Cortex of kidney (tissue), 1 donor: ENCODE measurements at places on chromosomes 7 and 10.

DNA sequence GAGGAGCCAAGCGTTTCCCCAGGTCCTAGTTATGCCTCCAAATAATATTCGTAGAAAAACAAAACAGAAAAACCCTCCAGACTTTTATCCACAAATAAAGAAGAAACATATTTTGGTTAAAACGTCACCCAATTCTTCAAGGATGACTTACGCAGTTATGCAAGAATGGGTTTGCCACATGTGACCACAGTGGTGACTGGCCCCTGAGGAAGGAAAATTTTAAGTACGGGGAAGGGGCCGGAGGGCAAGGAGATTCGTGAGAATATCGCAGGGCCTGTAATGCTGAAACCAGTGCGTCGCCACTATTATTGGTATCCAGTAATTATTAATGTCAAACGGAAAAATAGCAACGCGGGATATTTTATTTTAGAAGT lies 537 bp upstream of the MRPS24 start:
- no peak for DNase-seq

DNA sequence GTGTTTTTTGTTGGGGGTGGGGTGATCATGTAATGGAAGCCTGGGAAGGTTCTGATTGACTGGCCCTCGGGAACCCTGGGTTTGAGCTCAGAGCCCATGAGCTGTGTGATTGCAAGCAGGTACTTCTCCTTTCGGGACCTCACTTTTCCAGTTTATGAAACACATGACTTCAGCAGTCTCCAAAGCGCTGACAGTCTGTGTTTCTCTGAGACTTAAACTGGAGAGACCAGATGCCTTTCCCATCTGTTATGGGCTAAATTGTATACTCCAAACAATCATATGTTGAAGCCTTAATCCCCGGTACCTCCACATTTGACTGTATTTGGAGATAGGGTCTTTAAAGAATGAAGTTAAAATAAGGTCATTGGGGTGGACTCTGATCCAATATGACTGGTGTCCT lies 493.6 kb downstream of the GALNT17 start:
- no peak for DNase-seq

- no peak for DNase-seq
These were observed 85.7 kb downstream of the LRGUK start for GRCh38 chr7:134212576-134213546.

- no peak for DNase-seq
These were observed 55.0 kb upstream of the VWDE start for GRCh38 chr7:12458520-12459131.

- no peak for DNase-seq
These were observed 45.1 kb upstream of the ZPBP start for GRCh38 chr7:50138101-50138500.

- DNase-seq = no peak
These were observed 7.4 kb upstream of the SMIM30 start for GRCh38 chr7:113125728-113126127.

DNA sequence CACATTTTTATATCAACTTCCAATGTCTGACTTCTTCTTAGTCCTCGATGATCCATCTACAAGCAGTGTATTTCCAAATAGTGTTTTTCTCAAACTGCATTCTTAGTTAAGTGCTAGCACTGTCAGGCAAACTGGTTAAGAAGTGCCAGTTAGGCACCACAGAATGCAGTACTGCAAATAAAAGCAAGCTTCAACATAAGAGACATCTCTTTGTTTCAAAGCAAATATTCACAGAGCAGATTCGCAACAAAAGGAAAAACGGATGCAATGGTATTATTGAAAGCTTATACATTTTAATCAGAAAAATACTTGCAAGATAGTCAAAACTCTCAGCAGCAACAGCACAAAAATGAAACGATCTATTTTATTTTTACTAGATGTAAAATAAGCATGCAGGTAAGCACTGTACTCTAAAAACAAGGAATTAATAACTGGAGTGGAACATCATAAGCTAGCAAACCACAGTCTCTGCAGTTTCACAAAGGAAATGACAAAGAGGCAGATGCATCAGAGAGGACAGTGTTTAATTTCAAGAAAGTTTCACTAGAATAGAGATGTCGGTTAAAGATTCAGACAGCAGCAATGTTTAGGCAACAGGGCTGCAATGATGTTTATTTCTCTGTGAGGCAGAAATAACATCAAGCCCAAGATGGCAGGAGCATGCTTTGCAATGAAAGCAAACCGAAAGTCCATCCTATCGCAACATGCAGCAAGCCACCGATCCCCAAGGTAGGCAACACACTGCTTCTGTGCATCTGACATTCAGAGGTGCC lies 82.0 kb downstream of the FGFR2 start:
- no peak for DNase-seq

GRCh38 chr7:959271-959670 lies 4.8 kb upstream of the ADAP1 start:
- no peak for DNase-seq

- no peak for DNase-seq
These were observed 10.1 kb downstream of the ITGB8 start for GRCh38 chr7:20340839-20341238.

DNA sequence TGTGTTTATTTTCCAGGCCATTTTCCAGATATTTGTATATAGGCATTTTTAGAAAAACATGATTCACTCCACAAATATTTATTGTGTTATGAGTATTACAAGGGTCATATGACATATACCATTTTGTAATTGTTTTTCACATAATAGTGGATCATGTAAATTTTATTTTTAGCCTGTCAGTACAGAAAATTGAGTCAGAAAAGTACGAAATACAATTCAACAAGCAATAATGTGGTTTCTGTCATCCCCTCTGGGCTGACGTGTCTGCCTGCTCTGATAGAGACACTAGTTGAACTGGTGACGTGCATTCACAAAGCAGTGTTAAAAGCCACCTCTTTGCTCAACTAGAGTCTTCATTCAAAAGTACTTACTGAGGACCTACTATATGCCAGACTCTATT lies 97.9 kb upstream of the STEAP1B start:
- DNase-seq = no peak

GRCh38 chr10:98260350-98260749 lies 7.6 kb downstream of the LOXL4 start:
- no peak for DNase-seq

GRCh38 chr10:78004215-78005026 lies 24.9 kb downstream of the POLR3A start:
- DNase-seq = no peak

- no peak for DNase-seq
These were observed 283.8 kb upstream of the SHH start for GRCh38 chr7:156095908-156096539.

DNA sequence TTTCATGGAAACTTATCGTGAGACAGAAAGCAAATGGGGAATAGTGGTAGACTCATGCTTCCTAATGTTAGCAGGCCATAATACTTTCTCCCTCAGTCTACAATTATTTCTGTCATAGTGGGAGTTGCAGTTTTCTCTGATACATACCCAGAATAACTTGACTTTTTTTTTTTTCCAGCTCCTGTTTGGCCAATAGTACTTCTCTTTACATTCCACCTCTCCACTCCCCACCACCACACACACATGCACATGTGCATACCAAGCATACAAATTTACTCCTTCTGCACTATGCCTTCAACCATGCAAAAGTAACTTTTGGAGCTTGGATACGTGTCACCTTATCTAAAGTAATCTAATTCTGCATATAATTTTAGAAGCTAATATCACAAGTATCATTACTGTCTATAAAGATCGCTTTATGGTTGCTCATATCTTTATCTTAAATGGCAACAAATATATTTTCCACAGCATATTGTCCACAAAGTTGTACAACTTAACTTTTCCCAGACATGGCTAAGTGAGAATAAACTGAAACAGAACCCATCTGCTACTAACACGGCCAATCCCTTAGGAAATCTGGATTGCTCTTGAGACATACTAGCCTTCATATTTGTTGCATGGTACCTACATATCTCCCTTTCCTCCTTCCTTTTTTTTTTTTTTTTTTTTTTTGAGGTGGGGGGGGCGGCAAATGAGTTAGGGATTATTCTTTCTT lies 49.0 kb downstream of the TES start:
- DNase-seq = no peak

DNA sequence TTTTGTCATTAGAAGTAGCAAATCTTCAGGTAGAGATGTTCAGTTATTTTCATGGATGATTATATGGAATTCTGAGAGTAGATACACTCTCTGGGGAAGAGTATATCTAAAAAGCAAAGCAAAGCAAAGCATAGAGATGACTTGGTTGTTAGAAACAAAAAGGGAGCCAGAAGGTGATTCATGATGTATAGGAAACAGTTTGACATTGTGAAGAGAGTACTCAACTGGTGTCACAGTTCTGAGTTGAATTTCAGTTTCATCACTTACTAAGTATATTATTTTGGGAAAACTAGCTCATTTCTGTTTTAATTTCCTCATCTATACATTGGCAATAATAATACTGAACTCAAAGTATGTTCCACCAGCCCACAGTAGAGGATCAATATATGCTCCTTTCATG lies 86.8 kb downstream of the SEMA3C start:
- DNase-seq = no peak

DNA sequence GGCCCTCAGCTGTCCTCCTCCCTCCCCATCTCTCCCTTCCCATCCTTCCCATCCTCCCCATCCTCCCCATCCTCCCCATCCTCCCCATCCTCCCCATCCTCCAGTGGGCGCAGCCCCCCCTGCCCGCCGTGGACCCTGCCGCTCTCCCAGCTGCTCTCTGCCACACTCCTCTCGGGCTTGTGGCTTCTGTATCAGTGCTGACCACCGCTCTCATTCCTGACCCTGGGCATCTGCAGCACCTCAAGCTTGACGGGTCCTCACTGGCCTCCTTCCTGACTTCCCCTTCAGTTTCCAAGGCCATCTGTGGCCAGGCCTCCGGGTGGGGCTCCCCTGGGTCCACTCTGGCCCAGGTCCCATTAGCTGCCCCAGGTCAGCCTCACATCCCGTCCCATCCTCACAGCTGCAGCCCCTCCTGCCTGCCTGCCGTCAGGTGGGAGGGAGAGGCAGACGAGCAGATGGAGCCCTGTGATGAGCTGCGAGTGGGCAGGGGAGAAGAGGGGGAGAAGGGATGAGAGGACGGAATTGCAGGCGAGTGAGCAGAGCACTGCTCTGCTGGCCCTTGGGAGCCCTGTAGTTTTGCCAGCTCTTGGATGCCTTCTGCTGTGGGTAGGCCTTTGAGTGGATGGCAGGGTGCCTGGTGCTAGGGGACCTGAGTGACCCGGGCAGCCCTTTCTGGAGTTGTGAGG lies 35.7 kb downstream of the LHPP start:
- DNase-seq = no peak

GRCh38 chr10:88116481-88116880 lies 253.1 kb downstream of the PTEN start:
- DNase-seq = no peak

DNA sequence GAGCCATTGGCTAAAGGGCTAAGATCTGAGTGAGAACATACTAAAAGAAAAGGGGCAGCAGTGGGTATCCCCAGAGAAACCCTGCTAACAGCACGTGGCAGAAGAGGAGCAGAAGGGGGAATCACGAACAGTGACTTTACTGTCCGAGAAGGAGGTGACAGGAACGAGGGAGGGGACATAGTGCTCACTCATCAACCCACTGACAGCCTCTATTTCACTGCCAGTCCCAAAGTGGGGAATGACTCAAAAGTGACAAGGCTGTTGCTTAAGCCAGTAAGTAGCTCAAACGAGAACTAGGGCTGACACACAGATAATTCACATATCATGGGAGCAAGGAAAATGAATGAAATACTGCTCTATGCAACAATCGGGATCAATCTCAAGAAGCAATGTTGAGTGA lies 92.7 kb downstream of the RSU1 start:
- no peak for DNase-seq
